Activated naive CD4-positive, alpha-beta T cell treated with Interleukin-2 at 50 U/mL for 16 hours (primary cell): ENCODE measurements at places on chromosomes 3 and 15.

DNA sequence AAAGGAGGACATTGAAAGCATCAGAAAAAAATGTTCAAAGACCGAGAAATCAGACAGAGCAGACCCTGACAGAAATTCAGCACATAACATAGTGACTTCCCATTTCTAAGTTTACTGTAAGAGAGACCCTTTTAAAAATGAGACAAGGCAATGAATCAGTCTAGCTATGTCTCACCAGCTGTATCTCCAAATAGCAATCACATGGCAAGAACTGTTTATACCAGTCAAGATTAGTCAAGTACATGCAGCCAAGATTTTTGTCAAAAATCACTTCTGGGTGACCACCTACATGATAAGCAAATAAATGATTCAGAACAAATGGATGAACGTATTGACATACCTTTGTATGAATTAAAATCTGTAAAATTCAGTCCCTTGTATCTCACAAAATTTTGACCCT lies 138.0 kb downstream of the DTWD1 start:
- DNase-seq: no peak

GRCh38 chr3:127848131-127849129 lies 26.1 kb upstream of the MGLL start:
- DNase-seq: no peak

DNA sequence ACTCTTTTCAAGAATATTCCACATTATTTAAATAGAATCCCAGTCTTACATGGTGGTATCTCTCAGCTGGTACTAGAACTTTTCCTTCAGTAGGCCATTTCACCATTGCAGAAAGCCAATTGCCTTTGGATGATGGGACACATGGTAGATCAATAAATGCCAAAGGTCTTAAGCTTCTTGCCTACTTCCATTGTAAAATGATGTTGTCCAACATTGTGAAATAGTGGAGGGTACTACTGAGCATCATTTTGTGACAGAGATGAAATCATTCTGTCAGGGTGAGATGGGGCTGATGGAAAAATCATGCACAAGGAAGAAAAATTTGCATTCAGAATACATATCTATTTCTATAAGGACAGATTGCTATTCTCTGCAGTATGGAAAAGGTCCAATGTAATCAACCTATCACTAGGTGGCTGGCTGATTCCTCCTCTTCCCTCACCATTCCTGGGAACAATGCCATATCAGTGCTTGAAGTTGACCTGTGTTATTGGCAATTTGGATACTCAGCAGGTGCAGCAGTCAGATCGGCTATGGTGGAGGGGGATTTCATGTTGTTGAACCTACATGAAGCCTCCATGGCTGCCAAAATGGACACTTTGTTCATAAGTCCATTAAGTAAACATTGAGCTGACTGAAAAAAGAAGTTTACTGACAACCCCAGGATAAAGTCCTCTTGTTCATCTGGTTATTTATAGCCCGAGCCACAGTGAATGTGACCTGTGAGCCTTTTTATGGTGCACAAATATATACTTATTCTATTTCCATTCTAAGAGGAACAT lies 596.9 kb upstream of the ARPP21 start:
- no peak for DNase-seq

- DNase-seq: no peak
Measured at GRCh38 chr15:32659340-32660155, 18.0 kb downstream of the SCG5 start.

- DNase-seq: no peak
Measured at GRCh38 chr3:124780356-124780755, 50.1 kb downstream of the UMPS start.

- no peak for DNase-seq
Measured at GRCh38 chr3:194105292-194105691, 30.7 kb upstream of the HES1 start.
